Activated CD8-positive, alpha-beta memory T cell treated with anti-CD3 and anti-CD28 coated beads for 4 hours (primary cell): ENCODE measurements at places on chromosomes 4 and X.

DNA sequence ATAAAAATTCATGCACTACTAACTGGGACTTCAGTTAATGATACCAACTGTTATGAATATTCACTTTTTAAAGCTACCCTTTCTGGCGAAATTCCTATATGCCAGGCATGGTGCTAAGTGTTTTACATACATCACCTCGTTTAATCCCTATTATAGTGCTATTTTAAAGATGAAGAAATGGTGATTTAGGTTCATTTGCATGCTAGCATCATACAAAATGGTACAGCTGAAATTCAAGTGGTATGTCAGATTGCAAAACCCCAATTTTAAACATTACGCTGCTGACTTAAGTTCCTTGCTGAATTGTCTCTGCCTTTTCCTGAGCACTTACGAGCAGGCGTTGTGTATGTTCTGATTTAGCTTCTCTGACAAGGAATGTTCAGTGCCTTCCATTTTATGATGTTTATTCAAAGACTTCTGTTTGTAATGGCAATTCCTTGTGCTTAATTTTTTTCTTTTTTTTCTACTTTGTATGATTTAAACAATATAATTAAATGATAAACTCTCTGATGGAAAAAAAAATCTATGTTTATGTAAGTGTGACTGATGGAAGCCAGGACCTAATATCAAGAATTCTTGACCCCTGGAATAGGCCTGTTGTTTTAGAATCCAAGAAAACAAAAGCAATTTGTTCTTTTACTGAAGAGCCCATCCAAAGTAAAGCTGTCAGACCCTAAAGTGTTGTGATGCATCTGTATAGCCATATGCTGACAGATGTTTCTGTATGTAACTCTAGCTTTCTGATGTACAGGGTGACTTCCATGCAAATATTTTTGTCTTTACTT, 148.1 kb downstream of the PCDH7 start:
- DNase-seq: no peak

- DNase-seq: no peak
Observed at GRCh38 chr4:101785486-101785885, 5.0 kb upstream of the BANK1 start.

DNA sequence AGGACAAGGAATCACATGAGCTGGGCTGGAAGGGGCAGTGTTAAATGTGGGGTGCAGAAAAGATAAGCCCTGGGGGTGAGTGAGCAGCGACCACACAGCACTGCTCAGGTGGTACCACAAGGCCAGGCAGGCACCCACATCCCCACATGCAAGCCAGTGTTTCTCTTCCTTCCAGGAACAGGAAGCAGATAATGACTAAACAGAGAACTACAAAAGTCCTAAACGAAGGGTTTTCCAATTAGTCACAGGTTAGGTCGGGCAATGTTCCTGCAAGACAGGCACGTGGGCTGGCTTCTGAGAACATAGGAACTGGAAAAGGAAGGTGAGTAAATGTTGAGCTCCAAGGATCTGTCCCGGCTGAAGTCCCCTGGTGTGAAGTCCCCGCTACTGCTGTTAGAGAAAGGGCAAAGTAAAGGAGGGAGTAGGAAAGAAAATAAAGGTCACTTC, 19.5 kb downstream of the RELL1 start:
- no peak for DNase-seq

DNA sequence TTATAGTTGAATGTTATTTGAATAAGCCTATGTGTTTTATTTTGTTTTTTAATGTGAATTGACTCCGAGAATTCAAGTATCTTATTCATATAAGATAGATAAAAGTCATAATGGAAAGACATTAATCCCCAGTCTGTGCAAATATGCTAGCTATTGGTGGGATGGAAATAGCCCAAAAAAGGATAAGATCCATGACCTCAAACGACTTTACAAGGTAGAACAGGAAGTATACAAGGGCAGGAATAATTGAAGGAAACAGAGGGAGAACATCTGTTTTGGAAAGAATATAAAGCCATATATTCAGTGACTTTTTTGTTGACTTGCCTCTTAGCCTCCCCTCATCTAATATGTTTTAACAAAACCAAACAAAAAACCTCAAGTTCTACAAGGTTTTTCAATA, 9.0 kb downstream of the ABCE1 start:
- DNase-seq: no peak

- no peak for DNase-seq
Observed at GRCh38 chr4:47835494-47835893, 2.4 kb downstream of the CORIN start.

GRCh38 chr4:47929682-47930201, 15.4 kb upstream of the NFXL1 start:
- no peak for DNase-seq

- DNase-seq: no peak
Observed at GRCh38 chr4:127734976-127735375, 4.8 kb downstream of the SLC25A31 start.

GRCh38 chr4:87229979-87230378, 9.6 kb upstream of the KLHL8 start:
- no peak for DNase-seq
